T follicular helper cell (primary cell): ENCODE measurements at places on chromosomes 1 and 21.

- DNase-seq, result no peak
Measured at GRCh38 chr1:226373376-226373775, 34.5 kb downstream of the PARP1 start.

- DNase-seq, result no peak
Measured at GRCh38 chr1:26384076-26384475, 11.5 kb upstream of the ZNF683 start.

DNA sequence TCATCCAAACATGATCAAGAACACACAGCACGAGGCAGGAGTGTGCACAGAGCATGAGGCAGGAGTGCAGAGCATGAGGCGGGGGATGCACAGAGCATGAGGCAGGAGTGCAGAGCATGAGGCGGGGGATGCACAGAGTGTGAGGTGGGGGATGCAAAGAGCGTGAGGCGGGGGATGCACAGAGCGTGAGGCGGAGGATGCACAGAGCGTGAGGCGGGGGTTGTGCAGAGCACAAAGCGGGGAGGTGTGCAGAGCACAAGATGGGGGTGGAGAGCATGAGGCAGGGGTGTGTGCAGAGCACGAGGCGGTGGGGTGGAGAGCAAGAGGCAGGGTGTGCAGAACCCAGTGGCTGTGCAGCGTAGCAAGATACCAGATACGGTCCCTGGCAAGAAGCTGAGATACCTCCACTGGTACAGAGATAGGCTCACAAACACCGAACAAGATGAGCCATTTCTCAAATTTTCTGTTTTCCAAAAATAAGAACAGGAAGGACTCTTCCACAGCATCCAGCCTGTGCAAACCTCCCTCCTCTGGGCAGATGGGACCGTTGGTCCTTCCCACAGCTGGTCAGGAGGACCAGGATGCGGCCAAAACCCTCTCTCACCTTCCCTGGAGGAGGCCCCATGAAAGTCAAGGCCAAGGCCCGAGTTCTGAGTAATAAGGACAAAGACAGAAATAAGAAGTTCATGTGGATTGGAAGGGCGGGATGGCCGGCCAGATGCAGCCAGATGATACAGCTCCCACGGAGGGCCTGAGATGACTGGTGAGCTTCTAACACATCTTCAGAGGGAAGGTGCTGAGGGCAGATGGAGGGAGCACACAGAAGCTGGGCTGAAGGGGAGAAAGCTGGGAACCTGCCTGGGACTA is 12.0 kb downstream of the SPATC1L start:
- no peak for DNase-seq

GRCh38 chr1:11806307-11806936 is 431 bp downstream of the CLCN6 start:
- no peak for DNase-seq

DNA sequence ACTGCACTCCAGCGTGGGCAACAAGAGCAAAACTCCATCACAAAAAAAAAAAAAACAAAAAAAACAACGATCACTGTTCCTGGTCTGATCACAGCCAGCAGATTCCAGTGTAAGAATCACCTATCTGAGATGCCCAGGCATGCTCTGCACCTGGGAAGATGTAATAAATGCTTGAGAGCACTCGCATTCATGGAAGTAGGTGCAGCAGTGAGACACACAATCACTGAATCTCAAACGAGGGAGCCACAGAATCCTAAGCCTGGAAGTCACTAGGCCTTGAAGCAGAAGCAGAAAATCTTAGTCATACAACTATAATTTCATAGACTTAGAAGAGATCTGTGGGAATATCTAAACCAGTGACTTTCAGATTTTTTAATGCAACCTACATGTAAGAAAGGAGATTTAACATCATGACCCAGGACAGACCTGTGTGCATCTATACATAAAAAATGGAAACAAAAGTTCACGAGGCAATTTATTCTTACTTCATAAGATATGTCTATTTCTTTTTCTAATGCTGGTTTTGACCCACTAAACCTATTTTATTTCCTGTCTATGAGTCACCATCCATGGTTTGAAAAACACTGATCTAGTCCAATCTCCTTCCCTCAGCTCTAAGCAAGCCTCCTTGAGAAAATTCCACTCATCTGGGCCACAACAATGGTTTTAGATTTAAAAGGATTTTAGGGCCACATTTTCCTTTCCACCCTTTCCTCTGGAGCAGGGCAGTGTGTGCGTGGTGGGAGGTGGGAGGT is 30.4 kb downstream of the RIMS3 start:
- DNase-seq, result no peak

- no peak for DNase-seq
Measured at GRCh38 chr1:236253119-236253518, 28.6 kb downstream of the ERO1B start.

DNA sequence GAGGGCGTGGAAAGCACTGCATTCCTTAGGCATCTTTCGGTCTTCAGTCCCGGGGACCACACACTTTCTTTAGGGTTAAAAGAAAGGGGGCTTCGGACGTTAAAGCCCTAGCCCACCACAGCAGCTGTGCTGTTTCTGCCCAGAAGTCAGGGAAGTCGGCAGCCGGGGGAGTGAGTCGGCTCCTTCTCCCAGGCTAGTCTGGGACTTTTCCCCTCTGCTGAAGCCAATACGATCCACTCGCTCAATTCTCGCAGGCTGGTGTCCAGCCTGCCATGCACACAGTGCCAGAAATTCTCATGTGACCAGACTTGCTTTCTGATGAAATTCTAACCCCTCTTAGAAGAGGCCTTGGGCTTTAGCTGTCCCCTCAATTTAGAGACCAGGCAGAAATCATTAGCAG is 67.7 kb downstream of the BCAR3 start:
- DNase-seq, result no peak

GRCh38 chr1:162373541-162374260 is 3.0 kb downstream of the SPATA46 start:
- no peak for DNase-seq

GRCh38 chr1:246492611-246493245 is 14.4 kb downstream of the SMYD3 start:
- DNase-seq, result no peak

DNA sequence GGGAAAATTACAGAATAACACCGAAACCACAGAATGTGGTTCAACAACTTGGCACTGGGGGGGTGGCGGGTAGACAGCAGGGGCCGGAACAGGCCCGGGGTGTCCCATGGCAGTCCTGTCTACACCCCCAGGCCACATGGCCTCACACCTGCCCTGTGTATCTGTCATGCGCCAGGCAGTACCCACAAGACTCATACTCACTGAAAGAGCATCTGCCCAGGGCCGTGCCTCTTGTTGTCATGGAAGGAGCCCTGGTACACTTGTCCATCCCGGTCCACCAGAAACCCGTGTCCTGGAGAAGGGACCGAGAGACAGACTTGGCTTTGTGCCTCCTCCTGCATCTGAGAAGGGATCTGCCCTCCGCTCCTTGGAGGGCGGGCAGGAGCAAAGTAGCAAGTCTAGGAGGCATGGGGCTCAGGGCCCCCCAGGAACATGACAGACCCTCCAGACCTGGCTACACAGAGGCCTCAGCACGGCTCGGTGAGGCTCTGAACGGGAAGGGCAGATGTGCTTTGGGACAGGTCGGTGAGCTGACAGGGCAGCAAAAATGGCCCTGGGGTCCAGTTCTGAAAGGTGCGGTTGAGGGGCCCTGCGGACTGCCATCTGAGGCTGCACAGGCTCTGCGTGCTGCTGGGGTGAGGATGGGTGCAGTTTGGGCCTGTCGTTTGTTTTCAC is 5.6 kb downstream of the MORN1 start:
- no peak for DNase-seq

DNA sequence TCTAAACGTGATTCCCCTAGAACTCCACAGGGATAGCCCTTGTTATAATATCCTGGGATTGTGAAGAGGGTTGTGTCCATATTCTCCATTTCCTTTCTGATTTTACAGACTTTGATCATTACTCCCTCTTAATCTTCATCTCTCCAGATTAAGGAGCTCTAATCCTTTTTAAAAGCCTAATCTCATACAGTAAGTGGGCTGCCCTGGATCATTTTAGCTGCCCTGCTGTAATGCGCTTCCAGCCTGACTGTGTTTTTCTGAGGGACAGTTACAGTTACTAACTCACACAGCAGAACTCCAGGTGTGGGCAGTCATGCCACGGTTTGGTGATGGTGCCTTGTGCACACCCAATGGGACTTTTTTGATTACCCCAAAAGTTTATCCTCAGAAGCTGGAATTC is 33.5 kb downstream of the PROX1 start:
- DNase-seq, result no peak

GRCh38 chr1:87111659-87112371 is 197.4 kb downstream of the HS2ST1 start:
- DNase-seq, result no peak

DNA sequence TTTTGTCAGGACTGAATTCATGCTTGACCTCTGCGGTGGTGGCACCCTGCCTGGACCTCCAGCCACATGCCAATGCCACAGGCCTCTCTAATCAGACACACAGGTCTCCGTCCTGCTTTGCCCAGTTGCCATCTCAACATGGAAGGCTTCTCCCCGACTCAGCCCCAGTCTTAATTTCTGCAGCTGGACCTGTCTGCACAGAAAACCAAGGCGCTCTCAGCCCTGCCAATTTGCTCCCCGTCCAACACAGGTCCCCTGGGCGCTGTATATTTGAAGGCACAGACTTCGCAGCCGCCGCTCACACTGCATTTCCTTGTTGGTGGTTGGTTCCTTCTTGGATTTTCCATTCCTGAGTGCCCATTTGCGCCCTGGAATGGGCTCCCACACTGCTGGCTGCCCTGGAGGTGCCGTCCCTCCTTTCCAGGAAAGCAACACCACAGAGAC is 28.0 kb upstream of the PLEKHG5 start:
- no peak for DNase-seq

GRCh38 chr1:24173638-24174575 is 13.2 kb downstream of the IFNLR1 start:
- DNase-seq, result no peak

GRCh38 chr1:48099072-48099773 is 102.0 kb upstream of the TRABD2B start:
- no peak for DNase-seq

DNA sequence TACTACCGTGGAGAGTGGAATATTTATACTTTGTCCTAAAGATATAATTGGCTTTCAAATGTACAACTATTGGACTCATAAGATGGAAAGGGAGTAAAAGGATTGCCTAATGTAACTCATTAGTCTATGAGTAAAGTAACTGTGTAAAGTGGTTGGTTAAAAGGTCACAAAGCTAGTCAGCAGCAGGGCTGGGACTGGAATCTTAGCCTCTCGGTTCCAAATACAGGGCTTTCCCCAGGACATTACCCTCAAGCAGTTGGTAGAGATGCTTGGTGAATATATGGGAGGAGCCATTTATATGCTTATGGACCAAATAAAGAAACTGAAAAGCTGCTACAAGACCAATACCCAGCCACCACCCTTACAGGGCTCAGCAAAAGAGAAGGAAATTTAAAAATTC is 283.7 kb downstream of the HLX start:
- DNase-seq, result no peak

DNA sequence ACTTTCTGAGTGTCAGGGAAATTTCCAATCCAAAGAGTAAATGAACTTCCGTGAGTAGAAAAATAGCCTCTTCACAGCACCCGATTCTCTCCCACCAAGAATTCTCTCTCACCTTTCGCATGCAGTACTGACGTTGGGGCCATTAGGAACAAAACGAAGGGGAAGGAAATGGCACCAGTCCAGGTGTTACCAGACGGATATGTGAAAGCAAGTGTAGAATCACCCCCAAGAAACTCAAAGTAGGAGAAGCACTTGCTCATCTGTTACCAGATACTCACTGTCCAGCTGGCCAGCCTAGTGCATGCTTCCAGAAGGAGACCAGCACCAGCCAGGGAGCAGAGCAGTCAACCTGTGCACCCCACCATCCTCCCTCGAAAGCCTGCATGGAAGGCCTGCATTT is 55.1 kb downstream of the ITPKB start:
- no peak for DNase-seq

GRCh38 chr1:7455796-7456721 is 315.0 kb upstream of the VAMP3 start:
- no peak for DNase-seq

DNA sequence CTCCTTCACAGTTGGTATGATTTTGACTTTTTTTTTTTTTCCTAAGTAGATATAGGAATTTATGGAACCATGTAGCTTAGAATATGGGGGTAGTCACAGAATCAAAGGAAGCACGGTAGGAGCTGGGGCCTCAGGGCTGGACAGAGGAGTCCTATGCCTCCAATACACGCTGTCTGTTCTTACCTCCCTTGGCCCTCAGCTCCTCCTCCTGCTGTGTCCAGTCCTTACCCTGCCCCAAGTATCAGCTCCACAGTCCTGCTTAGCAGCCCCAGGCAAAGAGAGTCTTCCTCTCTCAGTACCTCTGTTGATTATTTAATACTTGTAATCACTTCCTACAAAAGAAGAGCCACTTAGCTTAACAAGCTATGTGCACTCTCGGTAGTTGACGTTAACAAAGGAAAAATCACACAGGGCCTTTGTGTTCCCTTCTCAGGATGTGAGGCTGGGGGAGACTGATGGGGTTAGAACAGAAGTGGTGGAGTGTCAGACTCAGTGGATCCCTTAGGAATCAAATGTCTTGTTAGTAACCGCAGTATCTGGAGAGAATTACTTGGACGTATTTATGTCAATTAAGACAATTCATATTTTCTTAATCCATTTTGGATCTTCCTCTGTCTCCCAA is 292.3 kb downstream of the HHAT start:
- DNase-seq, result no peak

DNA sequence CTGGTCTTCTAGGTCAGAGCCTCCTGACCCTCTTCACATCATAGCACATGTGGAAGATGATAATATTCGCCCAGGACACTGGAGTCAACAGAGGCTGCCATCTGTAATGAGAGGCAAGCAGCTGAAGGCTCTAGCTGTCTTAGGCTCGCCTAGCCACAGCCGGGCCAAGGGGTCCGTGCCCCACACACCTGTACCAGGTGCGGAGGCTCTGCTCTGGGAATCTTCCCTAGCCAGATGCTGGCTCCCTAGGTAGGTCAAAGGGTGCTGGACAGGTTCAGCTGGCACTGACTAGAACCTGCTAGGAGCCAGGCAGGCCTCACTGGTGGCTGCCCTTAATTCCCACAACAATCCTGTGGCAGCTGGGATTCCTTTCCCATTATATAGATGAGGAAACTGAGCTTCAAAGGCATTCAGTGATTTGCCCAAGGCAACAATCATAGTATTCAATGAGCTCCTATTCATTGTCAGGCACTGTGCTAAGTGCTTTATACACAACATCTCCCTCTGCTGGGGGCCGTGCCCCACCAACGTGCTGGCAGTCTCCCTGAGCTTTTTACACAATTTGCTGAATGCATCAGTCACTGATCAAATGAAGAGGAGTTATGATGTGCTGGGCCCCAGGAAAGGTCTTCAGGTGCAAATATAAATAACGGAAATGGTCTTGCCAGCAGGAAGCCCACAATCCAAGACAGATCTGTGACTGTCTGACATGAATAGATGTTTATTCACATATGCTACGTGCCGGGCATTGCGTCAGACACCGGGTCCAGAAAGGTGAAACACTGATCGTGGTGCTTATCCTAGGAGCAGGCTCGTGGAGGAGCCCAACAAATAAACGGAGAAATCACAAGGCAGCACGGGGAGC is 58.0 kb downstream of the DDX20 start:
- DNase-seq, result no peak

DNA sequence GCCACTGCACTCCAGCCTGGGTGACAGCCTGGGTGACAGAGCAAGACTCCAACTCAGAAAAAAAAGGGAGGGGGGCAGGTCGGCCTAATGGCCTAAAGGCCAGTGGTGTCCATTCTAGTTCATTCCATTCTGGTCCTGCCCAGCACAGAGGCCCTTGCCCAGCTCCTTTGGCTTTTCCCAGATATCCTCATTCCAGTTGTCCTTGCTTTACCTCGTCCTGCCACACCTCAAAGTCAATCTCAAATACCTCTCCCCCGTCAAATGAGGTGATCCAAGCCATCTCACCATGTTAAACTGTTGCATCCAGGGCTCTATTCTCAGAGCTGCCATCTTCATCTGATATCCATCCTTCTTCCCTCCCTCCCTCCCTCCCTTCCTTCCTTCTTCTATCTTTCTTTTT is 19.9 kb upstream of the PIK3CD start:
- no peak for DNase-seq
